ENCODE measurements at places on chromosomes 4 and X.
A peak's percentile ranks its signal among the peaks of the same experiment; 100 is the strongest.

GRCh38 chr4:73131281-73131680 lies 61.8 kb upstream of the COX18 start:
- DNase-seq, result no peak

- DNase-seq, result no peak
Observed at GRCh38 chr4:930028-930551, 2.0 kb downstream of the GAK start.

DNA sequence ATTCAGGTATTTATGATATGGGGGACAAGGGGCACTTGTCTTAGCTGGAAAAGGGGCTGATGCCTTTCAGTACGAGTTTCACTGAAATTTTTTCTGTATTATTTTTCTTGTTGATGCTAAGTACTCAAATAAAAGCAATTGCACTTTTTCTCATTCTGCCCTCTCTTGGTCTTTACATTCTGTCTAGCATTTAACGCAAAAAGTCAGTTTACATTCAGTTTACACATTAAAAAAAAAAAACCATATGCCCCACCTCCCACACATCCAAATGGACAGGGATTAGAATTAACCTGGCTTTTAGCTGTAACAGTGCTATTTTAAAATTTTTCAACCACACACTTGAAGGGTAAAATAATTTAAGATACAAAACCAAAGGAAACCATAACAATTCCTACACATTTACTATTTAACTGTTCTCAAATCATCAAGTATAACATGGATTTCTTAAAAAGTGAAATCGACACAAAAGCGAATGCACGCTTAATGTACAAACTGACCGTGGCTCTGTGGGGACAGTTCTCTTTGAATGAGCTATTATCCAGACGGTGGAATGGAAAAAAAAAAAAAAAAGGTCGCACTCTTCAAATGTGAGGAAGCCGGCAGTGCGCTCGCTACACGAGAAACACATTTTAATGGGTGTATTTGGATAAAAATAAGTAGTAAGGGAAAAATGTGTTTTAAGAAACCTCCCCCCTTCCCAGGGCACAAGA lies 1.4 kb downstream of the AMMECR1 start:
- DNase-seq, result no peak

DNA sequence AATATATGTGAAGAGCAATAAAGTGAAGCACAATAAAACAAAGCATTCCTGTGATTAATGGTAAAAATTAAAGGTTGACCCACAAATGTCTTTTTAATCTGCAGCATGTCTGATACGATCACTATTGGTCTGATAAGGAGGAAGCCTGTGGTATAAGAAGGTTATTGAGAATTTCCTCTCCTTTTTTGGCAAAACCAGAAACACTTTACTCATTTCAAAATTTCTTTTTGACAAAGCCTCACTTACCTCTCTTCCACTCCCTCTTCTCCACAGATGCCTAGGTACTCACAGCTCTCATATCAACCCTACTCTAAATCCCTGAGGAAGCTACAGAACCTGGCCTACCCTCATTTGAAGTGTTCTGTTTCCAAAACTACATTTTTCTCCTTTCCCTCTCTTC lies 56.1 kb downstream of the TSPAN5 start:
- no peak for DNase-seq

GRCh38 chr4:143693856-143694255 lies 6.6 kb downstream of the FREM3 start:
- no peak for DNase-seq

DNA sequence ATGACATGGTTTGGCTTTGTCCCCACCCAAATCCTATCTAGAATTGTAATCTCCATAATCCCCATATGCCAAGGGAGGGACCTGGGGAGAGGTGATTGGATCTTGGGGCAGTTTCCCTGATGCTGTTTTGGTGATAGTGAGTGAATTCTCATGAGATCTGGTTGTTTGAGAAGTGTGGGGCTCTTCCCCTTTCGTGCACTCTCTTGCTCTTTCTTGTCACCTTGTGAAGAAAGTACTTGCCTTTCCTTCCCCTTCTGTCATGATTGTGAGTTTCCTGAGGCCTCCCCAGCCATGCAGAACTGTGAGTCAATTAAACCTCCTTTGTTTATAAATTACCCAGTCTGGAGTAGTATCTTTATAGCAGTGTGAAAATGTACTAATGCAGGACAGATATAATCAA lies 36.4 kb upstream of the FREM3 start:
- DNase-seq, result no peak

DNA sequence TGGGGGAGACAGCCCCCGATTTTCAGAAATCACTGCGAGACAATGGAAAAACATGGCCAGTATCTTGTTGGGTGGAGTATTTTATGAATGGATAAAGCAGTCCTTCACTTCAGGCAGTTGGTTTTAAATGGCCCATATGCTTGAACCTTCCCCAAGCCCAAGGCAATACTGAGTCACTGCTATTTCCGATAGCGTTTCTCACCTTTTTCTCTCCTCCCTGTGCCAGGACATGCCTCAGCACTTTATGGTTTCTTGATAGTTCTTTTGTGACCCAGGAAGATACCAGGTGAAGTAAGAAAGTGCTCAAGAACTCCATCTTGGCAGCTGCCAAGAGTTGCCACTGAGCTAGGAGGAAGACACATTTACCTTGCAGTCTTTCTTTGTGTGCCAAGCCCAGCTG lies 26.8 kb upstream of the ESX1 start:
- no peak for DNase-seq

DNA sequence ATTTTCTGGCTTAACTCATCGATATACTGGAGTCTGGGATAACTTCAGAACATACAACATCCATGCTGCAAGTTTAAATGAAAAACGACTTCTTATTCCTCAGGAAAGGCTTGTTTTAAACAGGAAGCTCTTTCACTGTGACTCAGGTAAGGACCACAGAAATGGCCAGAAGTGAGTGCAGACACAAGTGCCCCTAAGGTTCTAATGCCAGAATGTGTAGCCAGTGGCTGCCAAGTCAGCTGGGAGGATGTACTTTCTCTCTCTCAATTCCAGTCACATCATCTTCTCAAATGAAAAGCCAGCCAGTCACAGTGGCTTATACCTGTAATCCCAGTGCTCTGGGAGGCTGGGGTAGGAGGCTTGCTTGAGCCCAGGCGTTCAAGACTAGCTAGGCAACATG lies 144.6 kb downstream of the SH3KBP1 start:
- DNase-seq, result no peak

DNA sequence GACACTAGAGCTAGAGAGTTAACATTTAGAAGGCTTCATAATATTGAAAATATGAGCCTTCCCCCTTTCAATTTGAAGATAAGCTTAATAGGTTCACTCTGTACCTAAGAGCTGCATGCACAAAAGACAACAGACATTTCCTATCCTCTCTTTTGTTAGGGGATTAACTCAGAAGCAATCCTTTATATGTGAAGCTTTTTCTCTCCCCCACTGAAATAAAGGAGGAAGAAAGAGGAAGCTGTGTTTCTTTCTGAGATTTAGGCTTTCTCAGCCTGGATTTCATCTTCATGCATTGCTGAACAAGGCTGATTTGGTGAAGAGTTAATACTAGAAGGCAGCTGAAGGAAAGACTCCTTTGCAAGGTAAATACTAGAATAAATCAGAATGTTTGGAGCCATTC lies 21.0 kb upstream of the CABS1 start:
- DNase-seq, result no peak

DNA sequence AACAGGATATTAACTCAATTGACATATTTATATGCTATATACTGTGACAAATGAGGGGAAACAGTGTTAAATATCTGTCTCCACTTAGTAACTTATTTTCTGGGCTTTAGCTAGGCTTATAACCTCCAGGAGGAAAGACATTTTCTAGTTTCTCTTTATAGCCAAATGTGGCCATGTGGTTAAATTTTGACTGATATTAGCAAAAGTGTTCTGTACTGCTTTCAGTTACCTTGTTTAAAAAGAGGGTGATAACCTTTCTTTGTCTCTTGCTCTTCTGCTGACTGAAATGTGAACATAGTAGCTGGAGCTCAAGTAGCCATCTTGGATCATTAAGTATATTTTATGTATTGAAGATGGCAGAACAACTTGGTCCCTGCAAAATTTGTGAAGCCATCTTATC lies 253.7 kb downstream of the PDHA2 start:
- DNase-seq, result no peak

GRCh38 chr4:80424225-80424581 lies 88.7 kb downstream of the CFAP299 start:
- DNase-seq, result no peak

DNA sequence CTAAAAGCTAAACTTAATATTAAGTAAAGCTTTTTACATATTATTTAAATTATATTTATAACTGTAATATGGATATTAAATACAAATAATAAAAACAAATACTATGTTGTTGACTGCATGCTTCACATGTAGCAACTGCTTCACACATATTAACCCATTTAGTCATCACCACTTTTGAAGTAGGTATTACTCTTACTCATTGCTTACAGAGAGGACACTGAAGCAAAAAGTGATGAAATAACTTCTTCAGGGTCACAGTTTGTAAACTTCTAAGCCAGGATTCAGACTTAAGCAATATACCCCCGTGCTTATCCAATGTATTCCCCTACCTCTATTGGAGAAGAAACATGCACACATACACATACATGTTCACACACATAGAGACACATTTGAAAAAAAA lies 166.6 kb downstream of the DKK2 start:
- DNase-seq, result no peak

DNA sequence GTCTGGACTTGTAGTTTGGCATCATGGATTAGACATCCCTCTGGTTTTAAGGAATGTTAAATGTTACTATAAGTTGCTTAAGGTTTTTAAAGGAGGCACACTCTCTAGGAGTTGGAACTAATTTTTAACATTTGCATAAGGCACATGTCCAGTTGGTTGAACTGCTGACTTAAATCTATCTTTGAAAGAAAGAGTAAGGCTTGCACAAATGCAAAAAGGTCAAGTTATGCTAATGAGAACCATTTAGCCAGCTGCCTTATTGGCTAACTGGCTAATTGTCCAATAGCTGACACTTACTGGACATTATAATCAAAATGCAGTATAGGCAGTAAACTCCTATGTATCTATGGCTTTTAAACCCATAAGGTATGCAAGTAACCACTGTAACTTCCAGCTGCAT lies 206.1 kb upstream of the TTC29 start:
- no peak for DNase-seq

GRCh38 chrX:39677978-39678791 lies 419.6 kb downstream of the BCOR start:
- DNase-seq, result no peak

DNA sequence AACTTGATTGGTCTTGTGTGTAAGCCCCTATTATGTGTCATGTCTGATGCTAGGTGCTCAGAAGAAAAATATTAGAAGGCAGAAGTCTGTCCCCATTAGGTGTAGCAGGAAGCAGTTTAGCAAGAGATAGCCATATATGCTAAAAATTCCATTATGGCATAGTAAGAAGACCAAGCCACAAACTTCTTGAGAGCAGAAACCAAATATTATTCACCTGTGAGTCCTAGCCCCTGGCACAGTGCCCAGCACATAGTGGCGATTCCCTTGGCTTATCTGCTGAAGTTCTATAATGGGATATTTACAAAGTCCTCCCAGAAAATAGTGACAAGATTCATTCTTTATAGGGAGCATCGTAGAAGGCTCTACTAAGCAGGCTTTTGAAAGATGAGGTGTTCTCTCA lies 174.4 kb downstream of the RAB28 start:
- DNase-seq, result no peak

DNA sequence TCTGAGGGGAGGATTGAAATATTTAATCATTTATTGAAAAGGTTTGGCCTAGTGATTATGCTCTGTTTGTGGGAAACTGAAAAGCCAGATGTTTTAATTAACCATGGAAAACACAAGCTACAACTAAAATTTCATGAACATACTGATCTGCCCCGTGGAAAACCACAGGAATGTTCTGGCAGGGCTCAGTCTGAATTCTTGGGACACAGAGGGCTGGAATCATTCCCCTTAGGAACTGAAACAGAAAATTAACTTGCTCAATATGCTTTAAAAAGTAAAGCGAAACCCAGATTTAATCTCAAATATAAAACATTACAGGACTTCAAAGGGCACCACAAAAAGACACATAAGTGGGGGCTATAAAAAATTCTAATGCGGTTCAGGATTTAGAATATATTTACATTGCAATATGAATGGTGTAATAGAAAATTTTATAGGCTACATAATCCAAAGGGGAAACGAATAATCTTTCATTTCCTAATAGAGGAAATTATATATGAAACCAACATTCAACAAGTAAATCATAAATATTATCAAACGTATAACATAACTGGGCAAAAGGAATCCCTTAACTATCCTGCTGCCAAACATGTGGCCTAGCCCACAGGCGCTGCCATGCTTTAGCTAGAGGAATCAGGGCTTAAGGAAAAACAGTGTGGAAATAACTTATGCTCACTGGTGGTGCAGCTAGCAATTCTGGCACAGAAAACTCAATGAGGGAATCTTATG lies 70.9 kb downstream of the APBB2 start:
- no peak for DNase-seq

- peak; percentile 97 for DNase-seq
Observed at GRCh38 chr4:54082168-54082567, 17.8 kb upstream of the CHIC2 start.

- peak; percentile 53 for DNase-seq
Observed at GRCh38 chr4:177596035-177596434, 153.8 kb upstream of the AGA start.

- no peak for DNase-seq
Observed at GRCh38 chr4:76246025-76246424, 5.5 kb upstream of the FAM47E start.

GRCh38 chrX:73448379-73448778 lies 1.5 kb downstream of the CDX4 start:
- DNase-seq, result no peak

- DNase-seq, result no peak
Observed at GRCh38 chrX:147850875-147851274, 60.8 kb upstream of the FMR1 start.

DNA sequence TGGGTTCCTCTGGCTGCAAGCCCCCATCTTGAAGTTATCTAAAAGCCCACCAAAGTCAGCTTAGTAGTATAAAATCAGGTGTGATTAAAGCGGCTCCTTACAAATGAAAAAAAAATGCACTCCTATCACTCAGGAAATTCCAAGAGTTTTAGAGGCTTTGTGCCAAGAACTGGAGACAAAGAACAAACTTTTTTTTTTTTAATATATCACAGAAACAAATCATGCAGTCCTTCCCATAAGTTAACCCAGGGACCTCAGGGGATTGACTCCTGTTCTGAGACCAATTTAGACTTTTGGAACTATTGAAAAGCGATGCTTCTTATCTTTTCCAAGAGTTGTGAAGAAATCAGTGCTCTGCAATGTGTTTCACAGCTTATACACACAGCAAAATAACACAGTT lies 53.6 kb downstream of the HHIP start:
- DNase-seq, result no peak

GRCh38 chr4:178664621-178665020 lies 1222.4 kb upstream of the AGA start:
- DNase-seq, result no peak

DNA sequence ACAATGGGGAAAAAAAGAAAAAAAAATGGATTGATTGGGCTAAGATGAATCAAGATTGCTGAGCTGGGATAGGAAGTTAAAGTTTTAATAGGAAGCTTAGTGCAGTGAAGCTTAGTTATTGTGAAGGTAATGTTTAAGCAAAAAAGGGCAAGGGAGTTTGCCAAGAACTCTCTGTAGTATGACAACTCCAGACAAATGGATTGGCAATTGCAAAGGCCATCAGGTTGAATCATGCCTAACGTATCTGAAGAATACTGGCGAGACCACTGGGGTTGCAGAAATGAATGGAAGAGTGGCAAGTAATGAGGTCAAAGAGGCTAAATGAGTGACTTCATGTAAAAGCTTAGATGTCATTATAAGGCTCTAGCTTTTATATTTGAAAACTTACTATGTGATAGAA lies 1654.0 kb downstream of the PCDH7 start:
- DNase-seq, result no peak

GRCh38 chrX:107465932-107466620 lies 16.6 kb downstream of the FRMPD3 start:
- no peak for DNase-seq

- no peak for DNase-seq
Observed at GRCh38 chr4:48112017-48112667, 21.9 kb downstream of the TXK start.

Data from Panc1 (cell line).